Forelimb muscle (tissue), 1 donor: ENCODE measurements at places on chromosomes 4 and X. TPM values are rescaled to one million over a fixed set of nuclear protein-coding genes. Genes with fewer than 3 reads are reported as not detected.
A peak's percentile ranks its signal among the peaks of the same experiment; 100 is the strongest.

GRCh38 chr4:182320092-182320491, 76.9 kb downstream of the TENM3 start:
- no peak for DNase-seq

DNA sequence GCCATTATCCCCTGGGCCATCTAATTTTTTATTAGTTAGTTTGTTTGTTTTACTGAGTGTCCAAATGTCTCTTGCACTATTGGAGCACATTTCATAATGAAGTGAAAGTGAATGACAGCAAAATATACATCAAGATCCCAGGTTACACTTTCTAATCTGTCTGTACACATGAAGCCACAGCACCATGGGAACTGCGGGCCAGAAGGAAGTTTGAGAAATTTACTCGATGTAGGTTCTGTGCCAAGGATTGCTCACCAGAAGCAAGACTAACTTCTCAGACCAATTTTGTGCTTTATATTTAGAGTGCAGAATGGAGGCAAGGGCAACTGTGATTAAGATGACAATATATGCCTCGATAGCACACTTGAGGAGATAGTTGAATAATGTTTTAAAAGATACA, 258.0 kb downstream of the COL25A1 start:
- DNase-seq: no peak

DNA sequence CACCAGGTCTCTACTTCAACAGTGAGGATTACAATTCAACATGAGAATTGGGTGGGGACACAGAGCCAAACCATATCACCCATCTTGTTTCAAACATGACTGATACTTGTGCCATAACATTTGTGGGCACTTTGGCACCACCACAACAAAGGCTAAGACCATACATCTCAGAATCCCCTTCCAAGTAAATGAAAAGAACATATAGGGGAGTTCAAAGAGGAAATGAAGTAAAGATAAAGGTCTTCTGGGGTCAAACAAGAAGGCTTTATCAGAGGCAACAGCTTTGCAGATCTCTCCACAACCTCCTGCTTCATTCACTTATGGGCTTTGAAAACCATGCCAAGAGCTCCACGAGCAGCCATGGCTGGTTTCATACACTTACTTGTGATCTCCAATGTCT, 122.7 kb downstream of the ANKRD50 start:
- DNase-seq: no peak

GRCh38 chr4:41655177-41655576, 93.3 kb downstream of the PHOX2B start:
- DNase-seq: no peak

AADAT gene
- polyA plus RNA-seq: 16.9 TPM

- no peak for DNase-seq
These were observed 28.8 kb downstream of the PRDM8 start for GRCh38 chr4:80226094-80226493.

DCAF4L1 gene
- polyA plus RNA-seq: 0.35 TPM

DNA sequence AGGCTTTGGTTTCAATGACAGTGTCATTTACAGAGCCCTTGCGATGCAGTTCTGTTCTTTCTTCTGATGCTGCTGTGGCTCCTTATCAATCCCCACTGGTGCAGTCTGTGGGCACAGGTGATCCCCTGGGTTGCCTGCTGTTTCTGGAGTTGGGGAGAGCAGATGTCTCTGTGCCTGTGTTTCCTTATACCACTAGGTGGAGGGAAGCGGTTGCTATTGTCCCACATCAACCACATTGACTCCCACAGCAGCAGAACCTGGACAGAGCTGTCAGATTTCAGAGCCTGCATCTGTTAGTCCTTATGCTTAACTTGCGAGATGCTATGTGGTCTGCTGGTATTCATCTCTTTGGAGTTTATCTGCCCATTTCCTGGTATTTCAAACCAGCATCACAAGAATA, 57.7 kb downstream of the NEIL3 start:
- no peak for DNase-seq

CENPI gene
- polyA plus RNA-seq: 5.1 TPM

DNA sequence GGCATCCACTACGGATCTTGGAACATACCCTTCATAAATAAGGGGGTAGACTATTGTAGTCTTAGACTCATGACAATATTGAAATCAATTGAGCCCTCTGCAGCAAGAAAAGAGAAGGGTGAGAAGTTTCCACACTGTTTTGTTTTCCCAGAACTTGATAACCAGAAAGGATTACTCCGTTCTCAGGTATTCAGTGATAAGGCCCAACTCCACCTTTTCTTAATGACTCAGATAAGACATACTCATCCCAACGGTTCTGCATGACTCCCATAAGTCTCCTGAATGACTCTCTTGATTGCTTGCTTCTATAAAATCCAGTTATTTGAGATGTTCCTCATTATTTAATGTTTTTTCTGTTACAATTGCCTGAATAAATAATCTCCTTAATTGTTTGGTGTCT, 111.7 kb downstream of the PABPC4L start:
- DNase-seq: no peak

HMX1 gene
- 0.14 TPM for polyA plus RNA-seq

- no peak for DNase-seq
These were observed 45.7 kb downstream of the MAML3 start for GRCh38 chr4:140108243-140108642.

DNA sequence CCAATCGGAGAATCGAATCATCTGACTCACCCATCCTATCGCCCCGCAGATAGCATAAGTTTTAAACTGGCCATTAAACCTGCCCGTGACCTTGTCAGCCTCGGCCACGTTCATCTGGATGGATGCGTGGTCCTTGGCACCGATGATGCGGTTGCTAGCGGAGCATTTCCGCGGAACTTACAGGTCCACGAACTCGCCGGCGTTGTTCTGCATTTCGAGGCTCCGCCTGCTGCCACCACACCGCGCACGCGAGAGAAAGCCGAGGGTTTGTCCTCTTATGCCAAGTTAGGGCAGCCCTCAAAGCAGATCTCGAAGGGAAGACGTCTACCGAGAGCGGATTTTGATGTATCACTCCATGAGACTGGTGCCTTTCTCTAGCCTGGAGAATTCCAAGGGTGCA, 30.1 kb upstream of the TAPT1 start:
- no peak for DNase-seq

IBSP gene
- not detected for polyA plus RNA-seq

DNA sequence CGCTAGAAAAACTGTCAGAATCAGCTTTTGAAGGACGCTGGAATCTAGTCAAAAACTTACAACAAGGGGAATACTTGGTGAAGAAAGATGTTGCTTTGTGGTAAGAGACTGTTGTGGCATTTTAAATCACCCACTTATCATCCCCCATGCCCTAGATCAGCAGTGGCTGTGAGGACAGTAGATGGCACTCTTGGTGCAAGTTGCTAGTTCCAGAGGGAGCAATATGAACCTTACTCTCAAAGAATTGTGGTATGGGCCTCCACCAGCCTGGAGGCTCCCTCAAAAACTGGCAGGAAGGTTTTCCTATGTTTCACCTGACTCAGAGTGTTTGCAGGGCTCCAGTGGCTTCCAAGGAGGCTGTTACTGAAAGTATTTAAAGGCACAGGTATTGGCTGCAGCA, 37.7 kb upstream of the SLC16A2 start:
- no peak for DNase-seq

DNA sequence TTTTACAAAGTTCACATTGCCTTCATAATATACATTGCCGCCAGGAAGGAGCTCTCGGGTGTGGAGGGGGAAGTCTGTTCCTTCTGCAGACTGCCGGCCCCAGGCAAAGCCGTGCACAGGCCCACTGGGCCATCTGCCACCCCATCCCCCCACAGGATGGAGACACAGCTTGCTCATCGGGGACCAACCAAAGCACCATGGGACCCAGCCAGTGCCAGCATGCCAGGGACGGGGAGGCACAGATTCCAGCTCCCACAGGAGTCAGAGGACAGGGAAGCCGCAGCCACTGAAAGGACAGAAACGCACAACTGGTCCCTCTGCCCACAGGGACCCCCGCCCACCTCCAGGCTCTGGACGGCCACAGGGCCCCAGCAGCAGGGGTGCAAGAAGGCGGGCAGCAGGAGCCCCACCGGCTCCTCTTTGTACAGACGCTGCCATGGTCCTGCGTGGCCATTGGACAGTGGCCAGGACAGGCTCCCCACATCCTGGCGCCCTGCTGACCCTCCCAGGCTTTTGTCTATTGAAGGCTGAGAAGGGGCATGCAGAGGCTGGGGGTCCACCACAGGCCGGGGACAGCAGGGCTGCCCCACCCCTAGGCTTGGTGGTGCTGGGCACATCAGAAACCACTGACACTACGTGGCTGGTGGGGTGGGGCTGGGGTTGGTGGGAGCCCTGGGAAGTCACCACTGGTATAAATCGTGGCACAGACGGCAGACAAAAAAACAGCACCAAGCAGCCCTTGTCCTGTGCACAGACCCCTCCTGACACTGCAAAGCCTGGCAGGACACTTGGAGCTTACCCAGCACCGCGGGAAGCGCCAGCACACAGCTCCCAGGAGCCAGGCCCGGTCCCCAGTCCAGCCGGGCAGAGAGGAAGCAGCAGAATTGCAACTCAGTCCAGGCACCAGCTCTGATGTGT, 89.0 kb downstream of the FAM53A start:
- DNase-seq: no peak

SMR3A gene
- not detected for polyA plus RNA-seq

DKK2 gene
- polyA plus RNA-seq: 15.9 TPM

DNA sequence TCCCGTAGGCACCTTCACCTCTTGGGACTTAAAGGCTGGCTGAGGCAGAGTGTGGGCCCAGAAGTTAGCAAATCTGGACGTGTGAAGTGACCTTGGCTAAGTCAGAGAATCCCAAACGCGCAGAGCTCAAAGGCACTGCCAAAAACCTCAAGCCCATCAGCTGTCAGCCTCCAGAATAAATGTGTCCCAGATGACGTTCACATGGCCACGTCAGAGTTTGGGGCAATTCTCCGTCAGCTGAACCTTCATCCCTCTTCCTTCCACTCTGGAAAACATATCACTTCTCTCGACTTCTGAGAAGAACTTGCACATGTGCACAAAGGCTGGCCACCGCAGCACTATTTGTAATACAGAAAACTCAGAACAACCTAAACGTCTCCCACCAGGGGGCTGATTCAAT, 35.7 kb upstream of the APLN start:
- DNase-seq: peak; percentile 16

AKAP14 gene
- not detected for polyA plus RNA-seq

DNA sequence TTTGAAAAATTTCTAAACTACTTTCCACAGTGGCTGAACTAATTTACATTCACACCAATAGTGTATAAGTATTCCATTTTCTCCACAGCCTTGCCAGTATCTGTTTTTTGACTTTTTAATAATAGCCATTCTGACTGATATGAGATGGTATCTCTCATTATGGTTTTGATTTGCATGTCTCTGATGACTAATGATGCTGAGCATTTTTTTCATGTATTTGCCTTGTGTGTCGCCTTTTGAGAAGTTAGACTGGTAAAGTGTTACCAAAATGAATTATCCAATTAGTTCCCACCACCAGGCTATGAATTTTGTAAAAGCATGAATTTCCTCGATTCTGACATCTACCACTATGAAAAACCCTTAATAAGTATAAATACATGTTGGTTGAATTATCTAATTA, 242.2 kb upstream of the GK2 start:
- DNase-seq: no peak

DNA sequence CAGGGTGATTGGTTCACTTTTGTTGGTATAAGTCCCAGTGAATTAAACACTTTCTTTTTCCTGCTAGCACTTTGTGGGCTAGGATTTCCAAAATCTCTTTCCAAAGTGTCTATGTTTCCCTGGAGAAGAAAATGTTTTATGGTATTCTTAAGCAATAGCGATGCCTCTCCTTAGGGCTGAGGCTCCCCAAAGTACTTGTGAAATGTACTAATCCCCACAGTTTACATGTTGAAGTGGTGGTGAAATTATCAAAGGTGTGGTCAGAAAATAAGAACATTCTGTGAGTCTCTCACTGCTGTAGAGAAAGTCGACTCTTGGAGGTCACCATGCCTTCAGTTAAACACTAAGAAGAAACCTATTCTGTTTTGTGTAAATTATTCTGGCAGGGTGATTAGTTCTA, 51.5 kb upstream of the AMELX start:
- DNase-seq: no peak

DNA sequence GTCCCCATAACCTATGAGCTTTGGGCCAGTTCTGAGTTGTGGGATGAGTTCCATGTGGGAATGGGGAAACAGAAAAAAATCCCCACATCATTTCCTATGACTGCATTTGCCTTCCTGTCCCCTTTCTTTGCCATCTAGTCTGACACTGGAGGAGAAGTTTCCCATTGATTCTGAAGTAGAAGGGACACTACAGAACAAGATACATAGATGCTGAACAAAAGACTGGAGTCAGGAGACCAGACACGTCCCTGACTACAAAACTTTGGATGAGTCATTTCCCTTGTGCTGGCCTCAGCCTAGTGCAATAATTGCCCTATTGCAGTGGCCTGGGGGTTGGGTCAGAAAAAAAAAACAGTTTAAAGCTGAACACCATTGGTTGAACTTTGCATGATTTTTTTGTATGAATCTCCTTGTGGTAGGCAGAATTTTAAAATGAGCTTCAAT, 22.1 kb downstream of the BEX3 start:
- DNase-seq: no peak

GRCh38 chr4:76342191-76342590, 35.7 kb downstream of the STBD1 start:
- no peak for DNase-seq

- DNase-seq: no peak
These were observed 1.6 kb downstream of the LONRF3 start for GRCh38 chrX:118975831-118976598.

UGT2B7 gene
- polyA plus RNA-seq: 0.19 TPM

DNA sequence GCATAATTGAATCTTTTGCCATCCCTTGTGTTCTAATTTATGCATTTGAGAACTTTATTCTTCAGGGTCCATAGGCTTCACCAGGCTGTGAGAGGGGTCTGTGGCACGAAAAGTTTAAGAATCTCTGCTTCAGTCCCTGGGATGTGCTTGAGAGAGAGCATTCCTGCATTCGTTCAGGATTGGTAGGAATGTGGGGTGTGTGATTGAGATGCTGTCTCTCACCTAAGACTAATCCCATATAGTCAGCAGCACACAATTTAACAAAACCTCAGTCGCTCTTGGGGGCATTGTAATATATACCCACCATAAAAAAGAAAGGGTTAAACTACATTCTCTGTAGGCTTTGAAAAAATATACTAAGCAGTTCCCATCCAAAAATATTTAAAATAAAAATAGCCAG, 41.7 kb downstream of the PTTG2 start:
- DNase-seq: no peak

DNA sequence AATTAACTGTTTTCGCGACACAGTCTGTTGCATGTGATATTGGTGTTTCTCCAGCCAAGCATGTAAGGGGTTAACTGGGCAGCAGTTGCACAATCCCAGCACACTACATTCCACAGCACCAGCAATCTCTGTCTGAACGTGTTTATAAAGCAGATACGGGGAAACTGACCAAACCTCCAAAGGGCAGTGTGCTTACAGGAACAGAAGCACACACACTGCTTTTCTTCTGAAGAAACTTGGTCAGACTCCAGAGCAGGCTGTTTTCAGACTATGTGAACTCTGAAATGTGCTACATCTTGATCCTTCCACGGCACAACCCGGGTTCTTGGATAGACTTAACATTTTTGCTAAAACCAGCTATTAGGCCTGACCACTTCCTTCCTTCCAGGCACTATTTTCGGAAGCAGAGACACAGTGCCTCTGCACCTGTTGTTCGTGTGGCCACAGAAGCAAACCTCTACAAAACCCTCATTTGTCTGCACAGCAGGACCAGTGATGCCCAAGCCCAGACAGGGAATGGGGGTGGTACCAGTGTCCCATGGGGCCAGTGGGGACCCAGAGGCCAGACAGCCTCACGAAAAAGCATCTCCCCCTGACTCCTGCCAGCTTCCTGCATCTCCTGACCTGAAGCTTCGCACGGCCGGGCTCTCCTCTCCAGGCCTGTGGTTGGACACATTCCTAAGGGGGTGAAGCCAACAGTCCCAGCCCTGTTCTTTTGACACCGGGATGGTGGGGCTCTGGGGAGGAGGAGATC, 90.1 kb downstream of the IRF2 start:
- no peak for DNase-seq

GRCh38 chr4:108763226-108763593, 357 bp upstream of the ETNPPL start:
- no peak for DNase-seq
